ENCODE measurements at places on chromosomes 13 and 19.

DNA sequence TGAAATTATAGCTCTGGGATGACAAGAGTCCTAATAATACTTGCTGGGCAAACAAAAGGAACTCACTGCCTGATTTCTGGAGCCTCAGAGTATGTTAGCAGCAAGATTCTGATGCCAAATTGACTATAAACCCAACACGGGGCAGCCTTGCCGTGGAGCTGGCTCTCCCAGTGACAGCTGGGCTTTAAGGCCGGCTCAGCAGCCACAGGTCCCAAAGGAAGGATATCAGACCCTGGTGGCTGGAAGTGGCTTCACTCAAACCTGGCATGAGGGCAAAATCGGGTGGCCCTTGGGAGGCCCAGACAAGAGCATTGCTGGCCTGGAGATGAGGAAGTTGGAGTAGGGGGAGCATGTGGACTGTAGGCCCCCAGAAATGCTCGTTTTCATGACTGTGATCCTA lies 47.9 kb downstream of the EPS15L1 start:
- DNase-seq, result no peak

GRCh38 chr19:6198896-6199239 lies 63.4 kb downstream of the ACSBG2 start:
- DNase-seq, result peak; percentile 12

DNA sequence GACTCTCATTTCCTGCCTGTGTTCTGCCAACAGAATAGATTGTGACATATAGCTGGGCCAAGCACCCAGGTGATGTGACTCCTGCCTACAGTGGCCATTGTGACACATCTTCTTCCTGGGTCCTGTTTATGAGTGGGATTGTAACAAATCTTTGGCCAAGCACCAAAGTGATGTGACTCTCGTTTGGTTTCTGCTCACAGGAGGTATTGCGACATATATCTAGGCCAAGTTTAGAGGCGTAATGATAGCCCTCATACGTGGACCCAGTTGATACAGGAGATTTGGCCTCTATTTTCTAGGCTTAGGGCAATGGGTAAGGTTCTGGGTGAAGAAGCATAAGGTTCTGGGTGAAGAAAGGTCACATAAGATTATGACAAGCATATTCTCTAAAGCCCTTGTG lies 76.2 kb downstream of the ZNF208 start:
- DNase-seq, result no peak

- no peak for DNase-seq
Measured at GRCh38 chr13:22018076-22018835, 347.4 kb downstream of the FGF9 start.

DNA sequence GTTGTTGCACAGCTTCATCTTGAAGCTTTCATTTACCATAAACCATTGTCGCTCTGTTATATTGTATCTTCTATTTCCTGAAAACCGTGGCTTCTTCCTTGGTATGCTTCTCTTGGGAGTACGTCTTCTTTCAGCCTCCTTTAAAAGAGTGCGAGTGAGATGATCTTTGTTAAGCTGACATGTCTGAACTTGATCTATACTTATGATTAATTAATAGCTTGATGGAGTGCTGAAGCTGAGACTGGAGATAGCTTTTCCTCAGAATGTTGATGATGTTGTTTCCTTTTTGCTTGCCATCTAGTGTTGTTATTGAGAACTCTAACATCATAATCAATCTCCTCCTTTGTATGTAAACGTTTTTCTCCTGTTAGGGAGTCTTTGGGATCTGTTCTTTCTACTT lies 529.3 kb upstream of the SPRY2 start:
- DNase-seq, result no peak

- DNase-seq, result no peak
Measured at GRCh38 chr13:75555836-75556235, 6.2 kb downstream of the UCHL3 start.

GRCh38 chr19:58450856-58451357 lies 515 bp upstream of the ZNF324B start:
- DNase-seq, result no peak

GRCh38 chr19:13507053-13507611 lies 853 bp upstream of the CACNA1A start:
- peak; percentile 36 for DNase-seq

DNA sequence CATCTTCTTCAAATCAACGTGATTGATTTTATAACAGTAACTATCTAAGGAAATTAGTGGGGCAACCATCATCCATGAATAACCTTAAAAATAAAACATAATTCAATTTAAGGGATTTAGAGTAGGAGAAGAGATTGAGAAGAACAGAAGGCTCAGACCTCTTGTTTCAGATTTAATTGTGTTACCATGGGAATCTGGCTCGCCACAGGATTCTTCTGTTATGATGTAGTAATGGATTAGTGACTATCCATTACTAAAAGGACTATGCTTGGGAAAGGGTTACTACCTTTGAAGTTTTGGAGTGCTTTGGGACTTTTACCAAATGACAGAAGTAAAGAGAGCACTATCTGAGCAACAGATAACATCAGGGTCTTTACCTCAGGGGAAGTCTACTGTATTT lies 13.2 kb downstream of the FREM2 start:
- DNase-seq, result no peak

- no peak for DNase-seq
Measured at GRCh38 chr13:46598820-46599180, 45.8 kb downstream of the LRCH1 start.

GRCh38 chr19:43775299-43775890 lies 5.4 kb downstream of the KCNN4 start:
- no peak for DNase-seq

- peak; percentile 17 for DNase-seq
Measured at GRCh38 chr19:33303791-33304345, 1.5 kb upstream of the CEBPA start.

DNA sequence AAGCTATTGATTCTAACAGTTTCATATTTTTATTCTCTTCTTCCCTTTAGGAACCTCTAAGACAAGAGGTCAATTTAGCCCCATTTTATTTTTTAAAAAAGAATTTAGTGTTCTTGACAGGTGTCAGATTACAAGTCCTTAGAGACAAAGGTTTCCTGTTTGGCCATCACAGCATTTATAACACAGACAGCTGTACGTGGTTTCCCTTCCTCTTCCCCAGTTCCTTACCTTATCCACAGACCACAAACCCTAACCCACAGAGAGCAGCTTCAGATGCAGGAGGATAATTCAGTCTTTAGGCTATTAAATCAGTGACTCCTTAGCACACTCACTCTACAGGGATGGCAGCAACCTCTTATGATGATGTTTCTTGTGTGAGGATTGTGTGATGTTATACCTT lies 1210.1 kb downstream of the DIAPH3 start:
- no peak for DNase-seq

GRCh38 chr13:70795484-70795883 lies 687.2 kb upstream of the KLHL1 start:
- no peak for DNase-seq

DNA sequence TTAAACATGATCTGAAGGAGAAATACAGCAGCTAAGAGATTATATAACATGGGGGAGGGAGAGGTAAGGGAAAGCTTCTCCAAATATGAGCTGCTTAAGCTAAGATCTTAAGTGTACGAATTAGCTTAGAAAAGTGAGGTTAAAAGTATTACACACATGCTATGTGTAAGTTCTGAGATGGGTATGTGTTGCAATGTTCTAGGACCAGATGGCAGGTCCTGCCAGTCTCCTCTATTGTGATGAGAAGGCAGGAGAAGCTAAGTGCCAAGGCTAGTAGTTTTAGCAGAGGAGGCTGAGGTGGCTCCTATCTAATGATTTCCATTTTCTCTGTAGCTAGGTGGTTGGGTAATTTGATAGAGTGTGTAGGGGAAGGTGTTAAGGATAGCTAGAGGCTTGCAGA lies 57.6 kb downstream of the MICU2 start:
- DNase-seq, result no peak

GRCh38 chr19:45901432-45901911 lies 941 bp downstream of the MYPOP start:
- peak; percentile 54 for DNase-seq

- DNase-seq, result peak; percentile 27
Measured at GRCh38 chr19:14361824-14362223, 19.4 kb upstream of the ADGRE5 start.

- no peak for DNase-seq
Measured at GRCh38 chr13:27956576-27957300, 12.4 kb downstream of the CDX2 start.

GRCh38 chr13:48580185-48580803 lies 47.4 kb upstream of the RCBTB2 start:
- peak; percentile 60 for DNase-seq

- DNase-seq, result no peak
Measured at GRCh38 chr19:41566001-41566400, 10.0 kb upstream of the CEACAM21 start.

GRCh38 chr19:4098493-4098892 lies 25.4 kb downstream of the MAP2K2 start:
- no peak for DNase-seq

- no peak for DNase-seq
Measured at GRCh38 chr13:95579303-95579702, 26.8 kb downstream of the CLDN10 start.

DNA sequence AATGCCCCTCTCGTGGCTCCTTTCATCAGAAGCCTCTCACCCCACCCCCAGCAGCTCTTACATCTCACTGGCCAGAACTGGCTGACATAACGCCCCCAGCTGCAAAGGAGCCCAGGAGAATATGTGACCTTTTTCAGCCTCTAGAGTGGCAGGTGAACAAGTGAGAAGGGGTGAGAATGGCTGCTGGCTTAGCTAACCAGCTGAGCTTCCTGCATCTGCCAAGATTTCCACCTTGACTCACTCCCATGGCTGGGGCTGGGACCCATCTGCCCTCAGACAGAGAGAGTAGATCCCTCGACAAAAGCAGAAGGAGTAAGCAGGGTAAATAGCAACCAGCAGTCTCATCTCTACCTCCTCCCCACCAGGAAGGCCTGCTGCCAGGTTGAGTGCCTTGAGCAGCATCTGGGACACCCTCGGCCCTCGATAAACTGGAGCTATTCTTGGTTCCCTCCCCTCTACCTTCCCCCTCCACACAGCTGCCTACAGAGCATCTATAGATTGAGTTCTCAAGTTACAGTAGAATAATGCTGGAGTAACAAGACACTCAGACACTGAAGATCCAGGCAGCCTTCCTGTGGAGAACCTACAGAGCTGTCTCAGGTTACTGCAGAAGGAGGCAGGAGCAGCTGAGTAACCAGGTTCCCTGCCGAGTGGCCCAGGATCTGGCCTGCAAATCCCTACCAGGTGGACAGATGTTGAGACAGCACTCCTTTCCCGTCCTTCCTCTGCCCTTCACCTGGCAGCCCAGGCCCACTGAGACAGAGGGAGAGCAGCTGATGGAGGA lies 15.5 kb downstream of the KASH5 start:
- no peak for DNase-seq

DNA sequence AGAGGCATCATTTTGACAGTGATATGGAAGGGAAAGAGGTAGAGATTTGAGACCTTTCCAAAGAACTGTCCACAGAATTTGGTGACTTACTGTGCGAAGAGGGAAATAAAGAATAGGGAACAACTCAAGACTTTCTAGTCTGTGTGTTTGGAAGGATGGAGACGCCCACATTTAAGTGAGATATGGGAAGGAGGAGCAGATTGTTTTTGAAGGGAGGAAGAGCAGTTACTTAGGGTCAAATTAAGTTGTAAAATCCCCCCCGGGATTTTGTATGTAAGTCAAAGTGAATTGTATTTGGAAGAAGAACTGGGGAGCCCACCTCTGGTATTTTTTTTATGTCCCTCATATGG lies 1.2 kb downstream of the USPL1 start:
- DNase-seq, result no peak

DNA sequence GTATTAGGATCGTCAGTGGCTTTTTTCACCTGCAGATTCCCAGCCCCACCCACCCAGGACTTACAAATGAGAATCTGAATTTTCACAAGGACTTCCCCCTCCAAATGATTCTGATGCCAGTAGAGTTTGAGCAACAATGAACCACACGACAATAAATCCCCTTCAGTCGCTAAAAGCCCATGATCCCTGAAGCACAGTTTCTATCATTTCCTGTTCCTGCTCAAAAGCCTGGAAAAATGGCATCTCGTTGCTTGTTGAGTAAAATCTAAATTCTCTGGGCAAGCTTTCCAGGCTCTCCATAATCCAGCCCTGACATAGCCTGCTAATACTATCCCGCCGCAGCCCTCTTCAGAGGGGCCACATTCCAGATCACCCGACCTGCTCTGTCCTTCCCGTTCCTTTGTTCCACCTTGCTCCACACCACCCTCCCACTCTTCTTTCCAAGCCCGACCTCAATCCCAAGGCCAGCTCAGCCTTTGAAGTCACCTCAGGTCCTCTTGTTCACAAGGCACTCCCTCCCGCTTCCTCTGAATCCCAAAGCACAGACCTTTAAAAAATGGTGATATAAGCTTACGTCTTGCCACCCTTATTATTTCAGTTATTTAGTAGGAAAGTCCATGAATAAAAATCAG lies 67.9 kb downstream of the NUFIP1 start:
- no peak for DNase-seq

- no peak for DNase-seq
Measured at GRCh38 chr13:113170511-113170910, 12.1 kb downstream of the PROZ start.

DNA sequence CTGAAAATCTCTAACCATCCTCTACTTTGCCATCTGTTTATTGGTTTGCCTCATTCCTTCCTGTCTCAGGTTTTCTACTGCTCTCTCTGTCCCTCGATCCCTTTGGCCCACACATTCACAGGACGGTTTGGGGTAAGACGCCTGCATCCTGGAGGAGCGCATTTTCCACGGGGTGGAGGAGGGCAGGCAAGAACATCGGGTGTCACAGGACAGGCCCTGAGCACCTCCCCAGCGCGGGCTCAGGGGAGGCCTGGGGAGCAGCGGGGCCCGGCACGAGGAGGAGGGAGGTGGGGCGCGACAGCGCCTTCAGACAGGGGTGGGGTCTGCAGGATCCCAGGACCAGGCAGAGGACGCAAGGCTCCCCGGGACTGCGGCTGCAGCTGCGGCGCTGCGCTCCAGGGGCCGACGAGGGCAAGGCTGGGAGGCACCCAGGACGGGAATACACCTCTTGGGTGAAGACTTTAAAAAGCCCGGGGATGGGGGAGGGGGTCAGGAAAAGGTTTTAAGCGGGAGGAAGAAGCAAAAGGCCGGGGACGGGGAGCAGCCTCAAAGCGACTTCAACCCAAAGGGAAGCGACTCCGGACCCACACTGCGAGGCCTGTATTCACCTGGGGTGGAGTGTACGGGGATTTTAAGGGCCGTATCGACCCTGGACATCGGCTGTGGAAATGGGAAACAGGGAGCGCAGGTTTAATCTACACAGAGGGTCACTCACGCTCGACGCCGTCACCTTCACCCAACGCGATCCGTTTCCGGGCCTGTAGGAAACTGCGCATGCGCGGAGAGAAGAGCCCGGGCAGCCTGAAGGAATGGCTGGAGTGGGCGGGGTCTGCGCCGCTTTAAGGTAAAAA lies at the start of gene ZNF415:
ZNF415 (minus strand) TSS at position 770 of the 851 bp plus-strand sequence. CDS start 10,234 bp downstream, outside the sequence.
- DNase-seq, result peak; percentile 96

DNA sequence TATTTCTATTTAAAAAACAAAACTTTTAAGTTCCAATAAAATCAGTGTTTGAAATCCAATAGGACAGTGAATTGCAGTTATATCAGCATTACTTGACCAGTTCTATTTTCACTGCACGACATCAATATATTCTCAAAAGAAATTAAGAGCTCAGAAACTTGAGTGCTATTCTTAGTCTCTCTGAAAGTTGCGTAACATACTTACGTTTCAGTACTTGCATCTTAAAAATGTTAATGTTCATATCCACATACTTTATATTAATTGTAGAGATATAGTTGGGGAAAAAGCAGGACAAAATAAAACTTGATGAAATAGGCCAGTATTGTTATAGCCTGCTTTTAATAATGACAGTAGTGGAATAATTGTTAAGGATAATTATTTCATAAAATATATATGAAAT lies 720.5 kb upstream of the PCDH9 start:
- DNase-seq, result no peak

Data from AG20443 (cell line).